ENCODE measurements at places on chromosomes 2 and 18.
A peak's percentile ranks its signal among the peaks of the same experiment; 100 is the strongest.

DNA sequence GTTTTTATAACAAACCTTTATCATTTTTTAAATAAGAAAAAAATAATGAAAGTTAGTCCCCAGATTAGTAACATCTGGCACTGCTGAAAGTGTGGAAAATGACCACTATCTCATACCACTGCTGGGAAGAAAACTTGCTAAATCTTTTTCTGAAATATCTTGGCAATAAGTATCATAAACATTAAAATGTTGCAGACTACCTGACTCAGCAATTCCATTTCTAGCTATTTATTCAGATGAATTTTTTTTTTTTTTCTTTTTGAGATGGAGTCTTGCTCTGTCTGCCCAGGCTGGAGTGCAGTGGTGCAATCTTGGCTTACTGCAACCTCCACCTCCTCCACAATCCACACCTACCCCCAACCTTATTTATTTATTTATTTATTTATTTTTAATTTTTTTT is 35.3 kb upstream of the SOS1 start:
- no peak for DNase-seq

DNA sequence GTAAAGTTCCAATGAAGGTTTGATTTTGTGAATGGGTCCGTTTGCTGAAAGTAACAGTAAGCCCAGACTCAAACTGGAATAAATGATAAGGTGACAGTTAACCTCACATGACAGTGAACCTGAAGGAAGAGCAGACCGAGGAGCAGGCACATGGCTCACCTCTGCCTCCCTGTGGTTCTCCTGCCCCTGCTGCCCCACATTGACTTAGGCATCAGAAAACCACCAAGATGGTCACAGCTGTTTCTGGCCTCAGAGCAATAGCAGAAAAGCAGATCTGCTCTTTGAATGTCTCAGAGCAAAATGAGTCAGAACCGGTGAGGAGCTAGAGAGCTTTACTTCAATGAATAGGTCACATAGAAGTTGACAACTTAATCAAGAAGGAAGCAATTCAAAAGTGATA is 487.6 kb downstream of the METTL4 start:
- no peak for DNase-seq

DNA sequence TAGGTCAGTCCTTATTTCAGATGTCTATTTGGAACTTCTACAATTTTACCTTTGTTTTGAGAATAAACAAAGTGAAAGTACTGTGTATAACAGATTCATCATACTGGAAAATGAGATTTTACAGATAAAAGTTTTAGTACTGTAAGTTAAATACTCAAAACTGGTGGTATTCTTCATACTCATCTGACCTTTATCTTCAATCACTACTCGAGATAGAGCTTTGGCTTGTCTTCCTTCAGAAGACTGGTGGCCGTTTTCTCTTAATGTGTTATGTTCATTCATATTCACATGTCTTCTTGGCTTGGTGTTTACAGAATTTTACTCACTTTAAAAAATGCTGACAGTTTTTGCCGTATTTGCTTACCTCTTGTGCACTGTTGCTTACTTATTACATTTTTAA is 2.1 kb downstream of the SPOPL start:
- no peak for DNase-seq

DNA sequence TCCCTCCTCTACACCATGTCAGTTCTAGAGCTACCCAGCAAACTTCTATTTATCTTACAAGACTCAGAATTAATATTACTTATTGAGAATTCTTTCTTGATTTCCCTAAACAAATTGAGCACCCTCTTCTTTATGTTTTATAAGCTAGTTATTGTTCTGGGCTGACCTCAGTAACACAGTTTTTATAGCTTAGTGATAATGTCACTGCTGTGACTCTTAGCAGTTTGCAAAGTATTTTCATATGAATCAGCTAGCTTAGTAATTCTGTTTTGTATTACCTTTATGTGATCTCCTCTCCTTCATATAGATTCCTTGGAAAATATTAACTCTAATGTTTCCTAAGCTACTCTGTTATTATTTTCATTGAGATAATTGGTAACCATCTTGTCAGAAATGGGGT is 114.9 kb downstream of the PMS1 start:
- peak; percentile 2 for DNase-seq

DNA sequence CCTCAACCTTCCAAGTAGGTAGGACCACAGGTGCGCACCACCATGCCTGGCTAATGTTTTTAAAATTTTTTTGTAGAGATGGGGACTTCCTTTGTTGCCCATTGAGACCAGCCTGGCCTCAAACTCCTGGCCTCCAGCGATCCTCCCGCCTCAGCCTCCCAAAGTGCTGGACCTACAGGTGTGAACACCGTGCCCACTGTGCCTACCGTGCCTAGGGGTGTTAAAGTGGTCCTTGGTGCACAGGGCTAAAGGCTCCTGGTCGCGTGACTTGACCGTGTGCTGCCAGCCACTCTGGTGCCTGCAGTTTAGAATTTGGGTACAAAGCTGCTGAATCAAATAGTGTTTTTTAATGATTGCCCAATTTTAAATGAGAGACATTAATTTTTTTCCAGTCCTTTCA is 51.0 kb upstream of the KCNG2 start:
- no peak for DNase-seq

GRCh38 chr2:214103276-214104001 is 307.4 kb upstream of the VWC2L start:
- no peak for DNase-seq

DNA sequence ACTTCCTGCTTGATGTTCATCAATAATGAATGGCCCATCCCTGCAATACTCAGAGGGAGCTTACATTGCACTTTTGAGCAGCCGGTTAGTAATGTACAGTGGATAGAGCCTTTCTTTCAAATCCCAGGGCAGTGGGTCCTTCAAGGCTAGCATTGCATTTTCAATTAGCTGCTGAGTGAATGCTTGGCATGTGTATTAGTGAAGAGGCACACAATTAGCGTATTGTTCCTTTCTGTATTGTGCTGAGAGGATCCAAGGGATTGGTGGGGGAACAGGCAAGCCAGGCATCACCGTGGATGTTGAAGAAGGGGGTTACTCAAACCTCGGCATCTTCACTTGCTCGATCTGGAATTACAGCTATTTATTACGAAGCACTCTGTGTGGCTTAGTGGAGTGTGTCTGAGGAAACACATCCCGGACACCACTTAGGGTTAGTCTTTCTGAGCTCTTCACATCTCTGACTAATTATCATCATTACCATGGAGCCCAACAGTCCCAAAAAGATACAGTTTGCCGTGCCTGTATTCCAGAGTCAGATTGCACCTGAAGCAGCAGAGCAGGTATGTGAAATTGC is at the start of gene PPP1R1C:
Gene PPP1R1C, plus strand, starts transcription at position 222 of the 574 bp plus-strand sequence. Its CDS starts 258 bp downstream, at position 480.
- no peak for DNase-seq

GRCh38 chr2:187884003-187884402 is 329.8 kb upstream of the TFPI start:
- no peak for DNase-seq

DNA sequence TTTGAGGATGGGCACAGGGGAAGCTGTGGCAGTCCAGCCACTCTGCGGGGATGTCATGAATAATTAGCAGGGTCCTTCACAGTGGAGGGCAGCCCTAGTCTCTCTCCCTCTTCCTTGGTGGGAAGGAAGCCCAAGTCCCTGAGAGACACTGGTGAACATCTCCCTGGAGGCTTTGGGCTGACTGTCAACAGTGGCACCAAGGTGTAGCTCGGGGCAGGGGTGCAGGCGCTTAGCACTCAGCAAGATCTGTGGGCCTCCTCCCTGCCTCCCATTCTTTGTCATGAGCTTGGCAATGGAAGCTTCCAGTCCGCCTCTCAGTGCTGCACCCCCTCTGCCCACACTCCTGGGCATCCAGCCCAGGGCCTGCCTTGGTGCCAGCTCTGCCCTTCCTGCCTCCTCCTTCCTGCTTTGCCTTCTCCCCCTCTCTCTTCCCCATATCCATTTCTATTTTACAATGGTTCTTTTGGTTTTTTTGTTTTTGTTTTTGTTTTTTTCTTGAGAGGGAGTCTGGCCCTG is 59.4 kb downstream of the STEAP3 start:
- DNase-seq = no peak

GRCh38 chr2:30446602-30447148 is 371 bp upstream of the LCLAT1 start:
- DNase-seq = peak; percentile 14

GRCh38 chr2:168480356-168480755 is 24.3 kb downstream of the CERS6 start:
- DNase-seq = no peak

- no peak for DNase-seq
Observed at GRCh38 chr2:227179988-227180685, 15.7 kb downstream of the COL4A3 start.
